Activated T-helper 2 cell treated with anti-CD3 and anti-CD28 coated beads, Interferon-gamma antibody, Interleukin-2, Interleukin-4, amounts not matched to agents 10 μg/mL and 5 μg/mL and 100 μg/mL, durations not matched to agents 14 hours and 24 hours and 36 hours (primary cell): ENCODE measurements at places on chromosomes 5 and 9.

GRCh38 chr9:20320921-20321320, 301.4 kb downstream of the MLLT3 start:
- no peak overlapping the region for H3K4me3 ChIP-seq
- no peaks in the 10 kb centered on the region for H3K36me3 ChIP-seq
- H3K27ac ChIP-seq: no peak overlapping the region
- peaks cover 30% of the 10 kb centered on the region for H3K4me1 ChIP-seq
- DNase-seq: no peak

DNA sequence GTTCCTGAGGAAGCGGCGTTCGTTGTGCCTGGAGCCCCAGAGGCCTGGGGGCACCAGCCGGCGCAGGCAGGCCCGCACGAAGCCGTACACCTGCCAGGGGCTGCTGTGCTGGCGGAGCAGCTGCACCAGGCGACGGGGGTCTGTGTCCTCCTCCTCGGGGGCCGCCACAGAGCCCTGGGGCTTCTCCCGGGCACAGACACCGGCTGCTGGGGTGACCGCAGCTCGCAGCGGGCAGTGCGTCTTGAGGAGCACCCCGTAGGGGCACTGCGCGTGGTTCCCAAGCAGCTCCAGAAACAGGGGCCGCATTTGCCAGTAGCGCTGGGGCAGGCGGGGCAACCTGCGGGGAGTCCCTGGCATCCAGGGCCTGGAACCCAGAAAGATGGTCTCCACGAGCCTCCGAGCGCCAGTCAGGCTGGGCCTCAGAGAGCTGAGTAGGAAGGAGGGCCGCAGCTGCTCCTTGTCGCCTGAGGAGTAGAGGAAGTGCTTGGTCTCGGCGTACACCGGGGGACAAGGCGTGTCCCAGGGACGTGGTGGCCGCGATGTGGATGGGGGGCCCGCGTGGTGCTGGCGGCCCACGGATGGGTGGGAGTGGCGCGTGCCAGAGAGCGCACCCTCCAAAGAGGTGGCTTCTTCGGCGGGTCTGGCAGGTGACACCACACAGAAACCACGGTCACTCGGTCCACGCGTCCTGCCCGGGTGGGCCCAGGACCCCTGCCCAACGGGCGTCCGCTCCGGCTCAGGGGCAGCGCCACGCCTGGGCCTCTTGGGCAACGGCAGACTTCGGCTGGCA, 1.3 kb downstream of the TERT start:
- H3K4me3 ChIP-seq: peak overlapping the region; percentile 64
- peaks cover 5% of the 10 kb centered on the region for H3K36me3 ChIP-seq
- no peak for DNase-seq
- H3K27me3 ChIP-seq: peaks cover 2% of the 10 kb centered on the region
- H3K27ac ChIP-seq: peak overlapping the region; percentile 7
- H3K4me1 ChIP-seq: peaks cover 6% of the 10 kb centered on the region

DNA sequence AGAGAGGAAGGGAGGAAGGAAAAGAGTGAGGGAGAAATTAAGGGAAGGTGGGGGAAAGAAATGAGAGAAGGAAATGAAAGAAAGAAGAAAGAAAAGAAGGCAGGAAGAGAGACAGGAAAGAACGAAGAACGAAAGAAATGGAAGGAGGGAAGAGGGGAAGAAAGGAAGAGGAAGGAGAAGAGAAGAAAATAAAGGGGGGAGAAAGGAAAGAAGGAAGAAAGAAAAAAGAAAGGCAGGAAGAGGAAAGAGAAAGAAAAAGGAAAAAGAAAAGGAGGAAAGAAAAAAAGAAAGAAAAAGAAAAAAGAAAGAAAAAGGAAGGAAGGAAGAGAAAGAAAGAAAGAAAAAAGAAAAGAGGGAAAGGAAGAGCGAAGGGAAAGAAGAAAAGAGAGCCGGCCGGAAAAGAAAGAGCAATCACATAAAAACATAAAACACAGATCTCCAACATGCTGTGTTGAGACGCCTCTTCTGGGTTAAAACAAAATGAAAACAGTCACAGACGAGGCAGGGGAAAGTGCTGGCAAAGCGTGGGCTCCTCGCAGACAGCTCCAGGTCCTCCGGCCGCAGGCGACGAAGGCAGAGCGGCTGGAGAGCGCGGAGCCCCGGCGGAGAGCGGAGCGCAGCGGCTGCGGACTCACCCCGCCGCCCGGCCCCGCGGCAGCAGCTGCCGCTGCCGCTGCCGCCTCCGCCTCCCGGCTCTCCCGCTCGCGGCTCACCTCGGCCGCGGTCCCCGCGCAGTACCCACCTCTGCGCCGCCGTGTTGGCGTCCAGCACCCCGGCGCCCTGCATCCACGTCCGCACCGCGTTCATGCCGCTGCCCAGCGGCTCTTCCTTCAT, 896 bp downstream of the EBF1 start:
- DNase-seq: peak; percentile 37
- peaks cover 84% of the 10 kb centered on the region for H3K27me3 ChIP-seq
- H3K27ac ChIP-seq: no peak overlapping the region
- peak overlapping the region; percentile 81 for H3K4me3 ChIP-seq
- peaks cover 29% of the 10 kb centered on the region for H3K4me1 ChIP-seq

DNA sequence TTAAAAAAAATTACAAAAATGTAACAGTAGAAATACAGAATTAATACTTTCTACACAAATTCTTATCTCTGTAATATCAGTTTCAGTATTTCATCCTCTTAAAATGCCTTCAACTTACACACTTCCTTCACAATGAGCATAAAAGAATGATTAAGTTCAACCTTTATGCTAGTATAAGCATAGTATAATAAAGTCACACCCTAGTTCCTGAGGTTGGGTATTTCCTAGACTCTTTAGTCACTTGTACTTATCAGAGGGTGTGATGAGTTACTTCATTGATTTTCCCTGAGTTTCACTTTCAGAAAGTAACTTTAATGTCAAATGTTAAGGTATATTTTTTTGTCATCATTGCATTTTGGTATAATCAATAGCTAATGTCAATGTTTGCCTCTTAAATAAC, 302.4 kb downstream of the PDE4D start:
- no peak for DNase-seq
- H3K4me1 ChIP-seq: peaks cover 19% of the 10 kb centered on the region
- H3K27ac ChIP-seq: no peak overlapping the region
- no peak overlapping the region for H3K4me3 ChIP-seq
- no peaks in the 10 kb centered on the region for H3K36me3 ChIP-seq

DNA sequence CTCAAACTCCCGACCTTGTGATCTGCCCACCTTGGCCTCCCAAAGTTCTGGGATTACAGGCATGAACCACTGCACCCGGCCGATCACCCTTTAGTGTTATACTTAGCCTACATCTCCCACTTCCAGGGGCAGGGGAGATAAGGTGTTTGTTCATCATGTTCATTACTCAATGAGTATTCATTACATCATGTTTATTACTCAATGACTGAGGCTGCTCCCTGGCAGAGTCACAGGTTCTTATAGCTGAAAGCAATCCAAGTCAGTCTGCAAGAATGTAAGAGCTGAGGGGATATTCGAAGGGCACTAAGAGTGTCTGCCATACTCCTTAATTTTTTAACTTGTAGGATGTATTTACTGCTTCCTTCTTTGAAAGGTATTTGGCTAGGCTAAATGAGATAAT, 214.2 kb downstream of the SPATA31D1 start:
- no peaks in the 10 kb centered on the region for H3K27me3 ChIP-seq
- H3K4me1 ChIP-seq: no peaks in the 10 kb centered on the region
- no peak overlapping the region for H3K4me3 ChIP-seq
- DNase-seq: no peak

DNA sequence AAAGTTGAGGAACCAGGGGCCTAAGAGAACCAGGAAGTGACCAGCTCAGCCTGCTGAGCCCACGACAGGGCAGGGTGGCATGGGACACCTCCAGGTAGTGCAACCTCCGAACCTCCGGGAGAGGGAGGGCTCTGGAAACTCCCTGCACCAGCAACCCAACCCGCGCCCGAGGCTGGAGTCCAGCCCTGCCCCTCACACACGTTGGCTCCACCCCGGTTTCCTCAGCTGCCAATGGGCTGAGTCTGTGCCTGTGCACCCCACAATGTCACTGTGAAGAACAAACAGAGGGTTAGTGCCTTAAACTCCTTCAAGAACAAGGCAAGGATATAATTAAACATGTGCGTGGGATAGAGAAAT, 17.0 kb upstream of the UNC5A start:
- peaks cover 27% of the 10 kb centered on the region for H3K27me3 ChIP-seq
- H3K36me3 ChIP-seq: no peaks in the 10 kb centered on the region
- H3K4me1 ChIP-seq: no peaks in the 10 kb centered on the region
- no peak for DNase-seq

GRCh38 chr5:66987126-66987525, 209.5 kb downstream of the CD180 start:
- DNase-seq: no peak
- H3K27ac ChIP-seq: no peak overlapping the region
- no peaks in the 10 kb centered on the region for H3K36me3 ChIP-seq
- H3K4me1 ChIP-seq: peaks cover 6% of the 10 kb centered on the region

- H3K27me3 ChIP-seq: no peaks in the 10 kb centered on the region
- H3K36me3 ChIP-seq: no peaks in the 10 kb centered on the region
- H3K4me1 ChIP-seq: no peaks in the 10 kb centered on the region
- no peak overlapping the region for H3K4me3 ChIP-seq
Measured at GRCh38 chr5:149406203-149406978, 27.3 kb upstream of the IL17B start.

GRCh38 chr9:1083325-1083913, 33.3 kb downstream of the DMRT2 start:
- H3K27ac ChIP-seq: no peak overlapping the region
- H3K27me3 ChIP-seq: peaks cover 3% of the 10 kb centered on the region
- H3K4me3 ChIP-seq: no peak overlapping the region

- peaks cover 7% of the 10 kb centered on the region for H3K27me3 ChIP-seq
- H3K4me1 ChIP-seq: peaks cover 3% of the 10 kb centered on the region
- DNase-seq: peak; percentile 31
- no peak within 1 kb of the TSS for H3K27ac ChIP-seq
Measured at GRCh38 chr9:133163504-133164172, at the start of gene GBGT1. GBGT1 (minus strand) TSS chr9:133163914; CDS start chr9:133162412, 1,502 bp downstream.

DNA sequence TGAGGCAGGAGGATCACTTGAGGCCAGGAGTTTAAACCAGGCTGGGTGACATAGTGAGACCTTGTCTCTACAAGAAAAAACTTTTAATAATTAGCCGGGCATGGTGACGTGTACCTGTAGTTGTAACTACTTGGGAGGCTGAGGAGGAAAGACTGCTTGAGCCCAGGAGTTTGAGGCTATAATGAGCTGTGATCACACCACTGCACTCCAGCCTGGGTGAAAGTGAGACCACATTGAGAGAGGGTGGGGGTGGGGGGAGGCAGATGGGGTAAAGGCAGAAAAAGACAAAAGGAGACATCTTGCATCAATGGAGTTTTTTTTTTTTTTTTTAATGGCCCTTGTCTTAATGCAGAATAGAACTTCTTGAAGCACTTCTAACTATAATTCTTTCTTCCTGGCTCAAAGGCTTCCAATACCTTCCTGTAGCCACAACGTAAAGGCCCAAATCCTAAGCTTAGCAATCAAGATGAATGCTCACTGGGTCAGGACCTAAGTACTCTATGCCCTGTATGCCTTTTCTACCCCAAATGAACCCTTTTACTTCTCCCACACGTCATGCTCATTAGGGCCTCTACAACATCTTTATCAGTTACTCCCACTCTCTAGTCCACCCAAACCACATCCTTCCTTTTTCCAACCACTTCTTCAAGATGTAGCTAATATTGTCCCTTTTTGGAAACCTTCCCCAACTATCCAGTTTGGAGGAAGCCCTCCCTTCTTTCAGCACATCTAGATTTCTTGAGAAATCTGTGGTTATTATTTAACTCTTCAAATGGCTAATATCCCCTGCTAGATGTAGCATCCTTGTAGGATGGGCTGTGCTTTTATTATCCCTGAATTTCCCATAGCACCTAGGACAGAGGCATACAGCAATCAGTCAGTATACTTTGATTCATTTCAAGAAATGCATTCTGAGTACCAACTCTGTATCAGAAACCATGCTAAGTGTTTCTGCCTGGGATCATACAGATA, 40.8 kb downstream of the CSF2 start:
- peak overlapping the region; percentile 49 for H3K27ac ChIP-seq
- no peak for DNase-seq
- peak overlapping the region; percentile 0 for H3K4me3 ChIP-seq
- H3K4me1 ChIP-seq: peaks cover 58% of the 10 kb centered on the region
- peaks cover 40% of the 10 kb centered on the region for H3K36me3 ChIP-seq
